ENCODE measurements at places on chromosomes 4 and X.

DNA sequence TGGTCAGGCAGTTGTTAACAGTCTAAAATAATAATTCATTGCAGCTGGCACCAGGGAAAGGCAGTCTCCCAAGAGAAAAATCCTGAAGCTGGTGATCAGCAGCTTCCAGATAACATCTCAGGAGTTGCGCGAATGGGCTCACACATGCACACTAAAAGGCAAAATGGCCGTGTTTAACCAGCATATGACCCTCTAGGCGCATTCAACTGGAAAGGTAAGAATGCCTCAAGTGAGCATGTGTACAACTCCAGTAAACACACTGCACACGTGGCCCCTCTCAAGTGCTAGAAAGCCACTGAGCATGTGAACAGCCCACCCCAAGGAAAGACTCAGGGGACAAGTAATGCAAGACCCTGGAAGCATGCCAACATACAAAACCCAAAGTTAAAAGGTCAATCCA is 33.1 kb downstream of the STPG2 start:
- DNase-seq = no peak

DNA sequence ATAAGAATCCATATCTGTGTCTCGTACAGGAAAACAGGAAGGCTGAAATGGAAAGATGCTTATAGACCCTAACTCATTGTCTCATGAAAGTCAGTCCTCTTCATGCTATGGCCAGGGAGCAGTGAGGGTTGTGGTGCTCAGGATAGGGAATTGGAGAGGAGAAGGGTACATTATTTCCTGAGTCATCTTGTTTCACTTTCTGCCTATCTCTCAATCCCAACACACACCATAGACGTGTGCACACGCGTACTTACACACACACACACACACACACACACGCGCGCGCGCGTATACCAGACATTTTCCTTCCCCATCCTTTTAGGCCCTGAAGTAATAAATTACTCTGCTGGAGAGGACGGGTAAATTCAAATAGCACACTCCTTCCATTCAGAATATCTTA is 53.7 kb upstream of the PRRG3 start:
- DNase-seq = no peak

DNA sequence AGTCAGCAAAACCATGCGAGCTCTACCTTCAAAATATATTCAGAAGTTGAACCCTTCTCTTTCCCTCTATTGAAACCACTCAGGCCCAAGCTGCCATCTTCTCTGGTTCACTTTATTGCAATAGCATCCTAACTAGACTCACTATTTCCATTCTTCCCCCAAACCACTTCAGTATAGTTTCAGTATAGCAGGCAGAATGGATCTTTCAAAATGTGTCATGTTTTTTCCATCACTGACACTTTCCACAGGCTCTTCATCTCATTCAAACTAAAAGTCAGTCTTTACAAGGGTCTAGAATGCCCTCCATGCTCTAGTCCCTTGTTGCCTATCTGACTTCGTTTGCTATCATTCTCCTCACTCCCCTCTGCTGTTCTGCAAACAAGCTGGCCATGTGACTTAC is 274.4 kb downstream of the IDS start:
- DNase-seq = no peak

DNA sequence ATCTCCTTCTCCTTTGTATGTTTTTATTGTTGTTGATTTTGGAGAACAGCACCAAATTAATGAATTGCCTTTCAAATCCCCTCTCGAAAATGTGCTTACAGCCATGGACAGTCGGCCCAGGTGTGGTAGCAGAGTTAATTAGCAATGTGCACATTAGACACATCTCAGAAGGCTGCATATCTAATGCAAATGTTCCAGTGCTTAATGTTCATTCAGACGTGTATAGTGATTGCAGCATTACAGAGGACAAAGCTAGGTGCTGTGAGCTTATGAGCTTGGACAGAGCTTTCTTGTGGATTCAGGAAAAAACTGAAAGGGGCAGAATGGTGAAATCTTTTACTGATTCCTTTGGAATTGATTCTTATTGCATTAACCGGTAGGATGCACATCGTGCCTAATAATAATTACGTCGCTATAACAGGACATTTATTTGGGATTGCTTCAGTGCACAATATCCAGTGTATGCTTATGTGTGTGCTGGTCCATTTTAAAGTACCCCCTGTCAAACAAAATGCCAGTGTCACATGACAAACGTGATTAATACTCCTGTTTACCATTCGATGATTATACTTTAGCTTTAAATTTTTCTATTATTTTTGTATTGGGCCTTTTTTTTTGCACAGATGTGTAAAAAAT is 552.9 kb upstream of the EPHA5 start:
- no peak for DNase-seq

- no peak for DNase-seq
These were observed 48.6 kb upstream of the IGFBP7 start for GRCh38 chr4:57158762-57159161.

GRCh38 chr4:120049732-120050494 is 16.7 kb downstream of the MAD2L1 start:
- peak; percentile 66 for DNase-seq
